ENCODE measurements at places on chromosomes 5 and 9.
A peak's percentile ranks its signal among the peaks of the same experiment; 100 is the strongest.

- no peak for DNase-seq
Observed at GRCh38 chr9:88583901-88584596, 49.1 kb downstream of the NXNL2 start.

- no peak for DNase-seq
Observed at GRCh38 chr9:68750786-68751185, 45.7 kb downstream of the PIP5K1B start.

GRCh38 chr5:141003791-141004611 is 37.7 kb downstream of the PCDHAC2 start:
- DNase-seq = no peak

- DNase-seq = no peak
Observed at GRCh38 chr9:76586390-76587314, 127.7 kb downstream of the GCNT1 start.

GRCh38 chr5:107764976-107765804 is 94.5 kb upstream of the EFNA5 start:
- no peak for DNase-seq

- DNase-seq = no peak
Observed at GRCh38 chr9:88571419-88571818, 36.4 kb downstream of the NXNL2 start.

- DNase-seq = no peak
Observed at GRCh38 chr5:82586181-82586580, 308.0 kb upstream of the RPS23 start.

- peak; percentile 48 for DNase-seq
Observed at GRCh38 chr9:129458663-129459546, 162.0 kb downstream of the C9orf50 start.

DNA sequence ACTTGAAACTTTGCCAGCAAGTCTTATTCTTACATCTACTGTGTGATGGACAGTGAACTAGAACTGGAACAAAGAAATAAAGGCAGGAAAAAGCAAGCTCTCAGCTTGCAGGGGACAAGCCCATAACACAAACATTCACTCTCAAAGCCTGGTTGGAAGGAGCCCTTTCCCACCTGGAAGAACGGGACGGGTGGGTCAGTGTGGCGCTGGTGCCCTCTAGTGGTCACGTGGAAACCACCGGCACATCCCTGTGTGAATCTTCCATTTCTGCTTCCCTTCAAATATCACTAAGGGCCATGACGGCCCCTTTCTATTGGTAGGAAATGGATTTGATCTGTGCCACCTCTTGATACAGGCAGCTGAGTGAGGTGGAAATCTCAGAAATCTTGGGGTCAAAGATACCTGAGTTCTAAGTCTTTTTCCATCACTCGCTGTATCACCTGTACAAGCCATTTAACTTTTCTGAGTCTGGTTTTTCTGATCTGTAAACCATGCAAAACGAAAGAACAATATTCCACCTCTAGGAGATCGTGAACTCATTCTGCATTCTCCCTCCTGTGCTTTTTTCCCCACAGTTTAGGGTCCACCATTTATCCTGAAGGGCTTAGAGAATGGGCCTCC is 211.6 kb downstream of the MSX2 start:
- peak; percentile 46 for DNase-seq

DNA sequence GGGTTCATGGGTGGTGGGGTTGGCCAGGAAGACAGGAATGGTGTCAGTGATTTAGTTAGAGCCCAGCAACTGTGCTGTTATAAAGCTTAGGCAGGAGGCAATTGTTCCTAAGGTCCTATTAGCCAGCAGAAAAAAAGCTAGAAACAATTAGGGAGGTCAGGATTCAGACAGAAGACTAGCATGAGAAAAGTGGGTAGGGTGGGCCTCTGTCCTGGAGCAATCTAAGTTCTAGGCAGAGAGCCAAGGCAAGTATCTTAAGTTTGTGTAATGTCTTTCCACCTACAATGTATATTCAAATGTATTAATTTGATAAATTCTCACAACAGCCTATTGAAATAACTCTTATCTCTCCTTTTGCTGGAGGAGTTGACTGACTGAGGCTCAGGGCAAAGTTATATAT is 6.1 kb upstream of the ZFAND5 start:
- DNase-seq = no peak

DNA sequence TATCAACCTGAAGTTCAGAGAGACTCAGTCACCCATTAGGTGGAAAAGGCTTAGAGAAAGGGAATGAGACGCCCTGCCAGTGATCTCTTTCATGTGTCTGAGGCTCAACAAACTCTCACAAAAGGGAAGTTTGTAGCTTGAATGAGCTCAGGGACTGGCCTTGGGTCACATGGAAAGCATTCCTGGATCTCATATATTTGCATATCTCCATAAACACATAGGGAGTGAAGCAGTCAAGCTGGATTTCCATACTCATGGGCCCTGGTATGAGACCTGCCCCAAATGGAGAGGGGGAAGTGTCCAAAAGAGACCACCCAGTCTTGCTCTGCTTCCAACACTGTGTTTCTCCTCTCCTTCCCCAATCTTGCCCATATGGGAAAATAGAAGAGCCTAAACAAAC is 26.4 kb upstream of the PRUNE2 start:
- no peak for DNase-seq

DNA sequence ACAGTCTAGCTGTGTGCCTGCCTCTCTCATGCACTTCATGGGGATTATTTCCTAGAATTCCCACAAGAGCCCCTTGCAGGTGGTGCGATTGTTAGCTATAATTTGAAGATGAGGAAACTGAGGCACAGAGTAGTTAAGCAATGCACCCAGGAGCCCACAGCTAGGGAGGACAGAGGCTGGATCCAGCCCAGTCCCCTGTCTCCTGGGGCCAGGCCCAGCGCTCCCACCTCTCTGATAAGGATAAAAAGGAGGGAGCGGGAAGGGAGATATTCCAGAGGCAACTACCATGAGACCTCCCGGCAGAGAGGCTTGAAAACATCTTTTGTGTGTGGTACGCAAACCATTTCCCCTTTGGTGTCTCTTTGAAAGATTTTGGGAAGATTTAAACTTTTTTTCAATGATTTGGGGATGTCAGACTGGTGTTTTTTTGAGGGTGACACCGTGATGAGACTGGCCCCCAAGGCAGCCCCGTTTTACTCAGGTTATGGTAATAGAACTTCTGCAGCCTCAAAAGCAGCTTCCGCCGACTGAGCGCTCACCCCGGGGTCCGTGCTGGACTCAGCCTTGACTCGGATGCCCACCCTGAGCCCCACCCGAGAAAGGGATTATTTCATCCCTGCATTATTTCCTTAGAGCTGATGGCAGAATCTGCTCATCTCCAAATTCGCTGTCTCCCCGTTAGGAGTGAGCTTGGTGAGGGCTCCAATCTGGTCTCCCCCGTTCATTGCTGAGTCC is 144.7 kb upstream of the IER5L start:
- DNase-seq = no peak

GRCh38 chr5:65948115-65948747 is 21.9 kb downstream of the ERBIN start:
- DNase-seq = no peak

DNA sequence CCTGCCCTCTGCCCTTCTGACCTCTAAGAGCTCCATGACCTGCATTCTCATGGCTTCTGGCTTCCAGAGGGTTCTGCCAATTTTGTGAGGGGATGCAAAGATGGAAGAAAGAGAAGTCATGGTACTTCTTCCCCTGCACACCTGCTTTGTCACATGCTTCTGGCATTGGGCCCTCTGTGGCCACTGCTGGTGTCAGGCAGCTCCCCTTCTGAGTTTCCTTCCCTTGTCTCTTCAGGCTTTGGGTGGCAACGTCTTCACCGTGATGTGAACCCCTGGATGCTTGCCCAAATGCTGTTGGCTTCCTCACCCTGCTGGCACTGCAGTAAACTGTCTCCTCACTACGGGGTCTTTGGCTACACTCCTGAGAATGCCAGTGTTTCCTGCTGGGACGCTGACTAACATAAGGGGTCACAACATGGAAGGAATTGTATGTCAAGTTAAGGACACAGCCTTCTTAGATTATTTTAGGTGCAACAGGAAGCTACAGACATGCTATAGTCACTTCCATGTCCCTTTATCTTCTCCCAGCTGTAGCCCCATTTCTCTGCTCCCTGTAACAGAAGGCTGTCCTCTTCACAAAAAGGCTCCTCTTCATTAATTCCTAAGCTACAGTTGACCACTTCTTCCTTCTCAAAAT is 8.9 kb upstream of the CLINT1 start:
- DNase-seq = no peak

DNA sequence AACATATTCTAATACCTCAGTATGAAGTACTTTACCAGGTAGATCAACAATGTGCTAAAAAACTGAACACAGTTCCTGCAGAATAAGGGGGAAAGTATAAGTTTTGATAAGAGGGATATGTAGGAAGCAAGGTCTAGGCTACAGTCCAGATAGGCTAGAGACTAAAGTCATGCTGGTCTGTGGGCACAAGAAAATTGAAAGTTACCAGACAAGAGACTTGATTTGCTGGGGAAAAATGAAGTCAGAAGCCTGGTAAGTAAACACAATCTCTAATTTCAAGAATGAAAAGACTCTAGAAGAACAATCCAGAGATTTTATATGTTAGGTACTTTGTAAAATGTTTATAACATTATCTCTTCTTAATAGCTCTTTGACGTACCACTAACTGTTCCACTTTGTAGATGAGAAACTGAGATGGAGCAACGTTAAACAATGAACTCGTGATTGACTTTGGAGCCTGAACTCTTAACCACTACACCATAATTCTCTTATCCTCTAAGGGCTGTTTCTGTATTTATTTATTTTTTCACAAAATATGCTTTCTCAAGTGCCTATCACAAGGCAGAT is 19.5 kb downstream of the ADAMTS6 start:
- no peak for DNase-seq

DNA sequence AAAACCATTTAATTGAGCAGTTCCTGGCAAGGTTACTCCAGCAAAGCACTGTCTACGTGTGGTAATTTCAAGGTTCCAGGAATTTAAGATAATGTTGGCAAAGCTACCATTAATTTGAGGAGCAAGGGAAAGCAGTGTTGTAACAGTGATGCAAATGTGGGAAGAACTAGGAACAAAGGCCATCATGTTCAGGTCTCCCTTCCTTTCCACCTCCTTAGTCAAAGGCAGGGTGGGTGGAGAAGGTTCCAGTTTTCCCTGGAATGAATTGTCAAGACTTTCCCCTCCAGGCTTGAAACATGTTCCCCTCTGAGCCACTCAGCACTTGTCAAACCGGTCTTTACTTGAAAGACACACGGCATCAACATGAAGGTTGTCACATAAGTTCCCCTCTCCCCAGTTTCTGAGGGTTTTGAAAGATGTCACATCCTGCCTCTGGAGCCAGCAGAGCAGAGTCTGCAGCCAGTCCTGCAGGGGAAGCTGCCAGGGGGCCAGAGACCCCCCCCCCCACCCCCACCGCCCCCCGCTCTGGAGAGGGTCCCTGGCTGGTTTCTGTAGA is 226.0 kb downstream of the GAS1 start:
- no peak for DNase-seq

DNA sequence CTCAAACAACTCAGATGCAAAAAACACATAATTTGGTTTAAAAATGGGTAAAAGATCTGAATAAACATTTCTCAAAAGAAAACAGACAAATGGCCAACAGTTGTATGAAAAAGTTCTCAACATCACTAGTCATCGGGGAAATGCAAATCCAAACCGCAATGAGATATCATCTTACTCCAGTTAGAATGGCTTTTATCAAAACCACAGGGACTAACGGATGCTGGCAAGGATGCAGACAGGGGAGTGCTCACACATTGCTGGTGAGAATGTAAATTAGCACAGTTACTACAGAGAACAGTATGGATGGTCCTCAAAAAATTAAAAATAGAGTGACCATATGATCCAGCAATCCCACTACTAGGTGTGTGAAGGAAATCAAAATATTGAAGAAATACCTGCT is 589.1 kb upstream of the ADAMTS16 start:
- no peak for DNase-seq

GRCh38 chr5:66840511-66841013 is 244.4 kb downstream of the MAST4 start:
- DNase-seq = no peak

- DNase-seq = no peak
Observed at GRCh38 chr9:130499804-130500263, 55.1 kb downstream of the ASS1 start.

GRCh38 chr5:55308254-55308836 is 556 bp downstream of the MTREX start:
- no peak for DNase-seq

DNA sequence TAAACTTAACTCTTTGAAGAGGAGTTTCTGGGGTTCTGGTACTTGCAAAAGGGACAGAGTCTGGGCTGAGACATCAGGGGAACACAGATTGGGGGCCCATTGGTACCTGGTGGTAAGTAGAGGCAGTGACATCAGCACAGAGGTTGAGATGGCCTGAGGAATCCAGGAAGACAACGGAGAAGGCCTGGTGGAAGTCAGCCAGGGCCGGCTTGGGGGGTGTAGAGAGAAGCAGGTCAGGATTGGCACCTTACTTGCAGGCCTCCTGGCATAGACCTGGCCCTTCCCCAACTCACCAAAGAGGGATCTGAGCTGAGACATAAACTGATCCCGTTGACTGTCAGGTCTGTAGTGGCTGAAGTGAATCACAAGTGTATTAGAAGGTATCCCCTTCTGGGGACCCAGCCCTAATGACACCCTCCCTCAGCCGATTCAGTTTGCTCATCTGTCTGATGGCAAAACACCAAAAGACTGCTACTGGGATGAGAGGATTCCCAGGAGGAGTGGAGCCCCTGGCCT is 5.5 kb downstream of the NOL6 start:
- DNase-seq = no peak

- DNase-seq = no peak
Observed at GRCh38 chr9:99682870-99683269, 138.8 kb upstream of the NR4A3 start.

DNA sequence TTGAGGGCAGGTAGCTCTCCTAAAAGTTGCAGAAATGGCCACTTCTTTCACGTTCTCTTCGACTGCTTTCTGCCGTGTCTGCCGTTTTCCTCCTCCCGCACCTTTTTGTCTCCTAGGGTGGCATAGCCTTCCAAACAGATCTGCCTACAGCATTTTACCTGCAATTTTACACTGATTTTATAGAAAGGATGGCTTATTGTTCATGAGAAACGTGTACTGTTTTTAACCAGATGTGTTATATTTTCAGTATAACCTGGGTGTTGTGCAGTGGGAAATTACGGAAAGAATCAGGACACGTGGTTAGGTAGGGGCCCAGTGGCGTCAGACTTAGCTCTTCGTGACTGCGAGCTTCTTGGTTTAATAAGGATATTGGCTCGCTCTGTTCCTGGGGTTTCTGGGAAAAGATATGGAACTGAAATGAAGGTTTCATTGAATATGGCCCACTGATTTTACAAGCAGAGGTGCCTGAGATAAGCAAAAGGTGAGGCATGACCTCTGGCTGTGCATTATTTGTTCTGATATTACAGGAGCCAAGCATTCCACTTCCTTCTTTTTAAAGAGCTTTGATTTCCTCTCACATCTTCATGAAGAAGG is 43.7 kb upstream of the PRSS3 start:
- DNase-seq = no peak

- DNase-seq = no peak
Observed at GRCh38 chr9:109411798-109412352, 86.2 kb downstream of the PTPN3 start.

DNA sequence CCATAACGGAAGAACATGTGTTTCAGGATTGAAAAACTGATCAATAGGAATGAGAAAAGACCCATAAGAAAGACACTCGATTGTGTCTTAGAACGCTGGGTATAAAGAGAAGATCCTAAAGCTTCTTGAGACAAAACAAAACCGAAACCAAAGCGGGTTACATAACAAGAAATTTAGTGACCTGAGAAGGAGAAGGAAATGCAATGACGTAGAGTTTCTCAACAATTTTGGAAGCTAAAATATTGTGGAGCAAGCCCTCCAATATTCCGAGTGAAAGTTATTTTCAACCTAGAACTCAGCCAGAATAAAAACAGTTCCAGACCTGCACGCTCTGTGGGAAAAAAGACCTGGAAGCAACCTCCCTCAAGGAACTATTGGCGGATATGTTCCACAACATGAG is 81.9 kb upstream of the FREM1 start:
- no peak for DNase-seq

Measured in NCI-H1105 (cell line).